ENCODE measurements at places on chromosomes 16 and 17.

GRCh38 chr16:27225536-27226360, 22.4 kb downstream of the KDM8 start:
- DNase-seq: no peak

- no peak for DNase-seq
Observed at GRCh38 chr17:45243750-45244149, 18.1 kb downstream of the SPATA32 start.

DNA sequence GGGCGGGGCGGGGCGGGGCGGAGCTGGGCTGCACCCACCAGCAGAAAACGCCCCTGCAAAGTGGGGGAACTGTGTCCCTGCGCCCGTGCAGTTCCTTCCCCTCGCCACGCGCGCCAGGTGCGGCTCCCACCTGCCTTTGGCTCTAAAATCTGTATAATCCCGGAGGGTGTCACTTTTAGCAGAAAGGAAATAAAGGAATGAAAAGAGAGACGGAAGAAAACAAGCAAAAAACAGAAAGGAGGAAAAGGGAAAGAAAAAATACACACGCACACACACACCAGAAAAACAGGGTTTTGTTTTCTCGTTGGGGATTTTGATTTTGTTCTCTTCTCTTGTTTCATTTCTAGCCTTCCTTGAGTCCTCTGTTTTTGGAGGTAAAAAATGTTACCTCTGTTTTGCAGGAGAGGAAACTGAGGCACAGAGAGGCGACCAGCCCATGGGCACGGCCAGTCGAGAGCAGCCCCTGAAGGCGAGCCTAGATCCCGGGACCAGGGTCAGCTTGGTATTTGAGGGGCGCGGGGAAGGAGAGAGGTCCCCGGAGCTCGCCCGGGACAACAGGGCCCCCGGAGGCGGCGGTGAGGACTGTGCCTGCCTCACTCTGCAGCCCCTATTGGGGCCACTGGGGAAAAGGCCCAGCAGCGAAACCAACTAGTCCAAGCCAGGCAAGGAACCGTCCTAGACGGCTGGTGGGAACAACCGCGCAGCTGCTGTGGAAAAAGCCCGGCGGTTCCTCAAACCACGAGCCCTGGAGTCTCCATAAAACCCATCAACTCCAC, 594 bp upstream of the CARHSP1 start:
- no peak for DNase-seq

DNA sequence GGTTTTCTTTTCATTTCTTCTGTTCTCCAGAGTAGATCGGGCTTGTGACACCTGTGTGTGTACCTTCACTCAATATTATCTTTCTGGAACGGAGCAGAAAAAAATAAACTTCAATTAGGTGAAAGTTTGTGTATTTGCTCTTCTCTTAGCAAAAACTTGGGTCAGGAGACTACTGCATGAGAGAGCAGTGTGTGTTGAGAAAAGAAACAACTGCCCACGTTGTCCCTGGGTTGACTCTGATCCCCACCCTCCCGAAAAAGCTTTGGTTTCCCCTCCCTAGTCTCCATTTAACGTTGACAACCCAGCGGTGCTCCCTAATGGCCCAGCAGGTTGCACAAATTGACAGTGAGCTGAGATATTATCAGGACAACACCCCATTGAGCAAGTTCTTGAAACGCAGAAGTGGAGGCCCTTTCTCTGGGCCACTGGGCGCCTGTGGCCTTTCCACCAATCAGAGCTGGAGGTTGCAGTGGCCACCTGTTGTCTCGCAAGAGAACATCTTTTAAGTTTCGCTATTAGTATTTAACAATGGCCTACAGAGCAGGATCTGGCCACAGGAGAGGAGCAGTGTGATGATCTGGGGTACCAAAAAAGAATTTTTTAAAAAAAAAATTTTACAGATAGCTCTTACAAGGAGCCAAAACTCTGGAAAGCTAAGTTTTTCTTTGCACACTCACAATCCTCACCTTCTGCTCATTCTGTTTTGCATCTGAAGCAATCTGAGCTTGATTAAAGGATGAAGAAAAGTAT, 1.5 kb upstream of the TOX3 start:
- DNase-seq: no peak

DNA sequence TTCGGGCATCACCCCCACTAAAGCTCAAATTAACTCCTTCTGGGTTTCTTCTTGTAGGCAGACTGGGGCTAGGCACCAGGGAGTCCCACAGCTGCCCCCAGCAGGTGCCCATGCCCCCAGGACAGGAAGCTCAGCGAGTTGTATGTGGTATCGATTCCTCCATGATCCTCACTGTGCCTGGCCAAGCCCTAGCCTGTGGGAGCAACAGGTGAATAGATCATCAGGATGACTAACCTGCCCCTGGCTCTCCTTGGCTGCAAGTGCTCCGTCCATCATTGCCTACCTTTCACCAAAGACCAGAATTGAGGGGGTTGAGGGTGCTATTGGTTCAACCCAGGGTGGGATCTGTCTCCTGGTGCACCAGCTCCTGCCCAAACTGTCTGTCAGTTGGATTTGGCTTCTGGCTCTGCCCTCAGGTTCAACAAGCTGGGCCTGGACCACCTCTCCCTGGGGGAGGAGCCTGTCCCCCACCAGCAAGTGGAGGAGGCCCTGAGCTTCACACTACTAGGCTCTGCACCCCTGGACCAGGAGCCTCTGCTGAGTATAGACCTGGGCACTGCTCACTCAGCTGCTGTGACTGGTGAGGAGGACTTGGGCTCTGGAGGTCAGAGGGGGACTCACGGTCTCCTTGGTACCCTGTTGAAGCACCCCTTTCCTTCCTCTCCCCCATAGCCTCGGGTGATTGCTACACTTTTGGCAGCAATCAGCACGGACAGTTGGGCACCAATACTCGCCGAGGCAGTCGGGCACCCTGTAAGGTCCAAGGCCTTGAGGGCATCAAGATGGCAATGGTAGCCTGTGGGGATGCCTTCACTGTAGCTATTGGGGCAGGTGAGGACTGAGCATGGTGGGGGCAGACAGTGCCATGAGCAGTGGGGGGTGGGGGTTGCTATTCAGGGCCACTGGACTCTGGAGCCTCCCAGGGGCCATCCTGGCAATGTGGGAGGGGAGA, 3.1 kb upstream of the TRAF4 start:
- DNase-seq: no peak

GRCh38 chr17:7490144-7490543, 6.0 kb downstream of the POLR2A start:
- no peak for DNase-seq

DNA sequence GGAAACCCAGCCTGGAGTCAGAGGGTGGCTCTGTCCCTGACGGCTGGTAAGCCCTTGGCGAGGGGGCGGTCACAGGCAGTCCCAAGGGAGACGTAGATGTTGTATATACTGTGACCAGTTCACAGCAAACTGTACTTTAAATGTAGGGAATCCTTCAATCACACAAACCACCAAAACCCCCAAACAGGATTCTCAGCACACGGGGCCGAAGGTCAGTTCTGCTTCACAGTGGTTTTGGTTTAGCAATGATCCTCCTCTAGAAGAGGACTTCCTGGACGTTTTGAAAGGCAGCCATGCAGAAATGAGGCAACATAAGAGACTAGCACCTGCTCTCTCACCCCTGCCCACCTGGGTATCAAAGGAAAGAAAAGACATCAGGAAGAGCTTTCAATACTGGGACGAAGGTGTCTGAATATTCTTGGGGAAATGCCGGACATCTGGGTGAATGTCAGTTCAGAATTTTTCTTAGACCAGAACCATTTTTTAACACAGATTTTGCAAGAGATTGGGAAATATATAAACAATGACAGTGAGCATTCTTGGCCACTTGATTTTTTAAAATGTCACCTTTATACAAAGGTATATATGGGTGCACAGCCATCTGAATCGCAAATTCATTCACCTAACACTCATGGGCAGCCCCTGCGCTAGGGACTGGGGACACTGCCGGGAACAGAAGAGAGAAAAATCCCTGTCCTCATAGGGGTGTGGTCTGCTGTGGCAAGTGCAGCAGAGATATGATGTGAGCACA, 74.2 kb downstream of the CRISPLD2 start:
- no peak for DNase-seq
